ENCODE measurements at places on chromosomes 4 and X.

DNA sequence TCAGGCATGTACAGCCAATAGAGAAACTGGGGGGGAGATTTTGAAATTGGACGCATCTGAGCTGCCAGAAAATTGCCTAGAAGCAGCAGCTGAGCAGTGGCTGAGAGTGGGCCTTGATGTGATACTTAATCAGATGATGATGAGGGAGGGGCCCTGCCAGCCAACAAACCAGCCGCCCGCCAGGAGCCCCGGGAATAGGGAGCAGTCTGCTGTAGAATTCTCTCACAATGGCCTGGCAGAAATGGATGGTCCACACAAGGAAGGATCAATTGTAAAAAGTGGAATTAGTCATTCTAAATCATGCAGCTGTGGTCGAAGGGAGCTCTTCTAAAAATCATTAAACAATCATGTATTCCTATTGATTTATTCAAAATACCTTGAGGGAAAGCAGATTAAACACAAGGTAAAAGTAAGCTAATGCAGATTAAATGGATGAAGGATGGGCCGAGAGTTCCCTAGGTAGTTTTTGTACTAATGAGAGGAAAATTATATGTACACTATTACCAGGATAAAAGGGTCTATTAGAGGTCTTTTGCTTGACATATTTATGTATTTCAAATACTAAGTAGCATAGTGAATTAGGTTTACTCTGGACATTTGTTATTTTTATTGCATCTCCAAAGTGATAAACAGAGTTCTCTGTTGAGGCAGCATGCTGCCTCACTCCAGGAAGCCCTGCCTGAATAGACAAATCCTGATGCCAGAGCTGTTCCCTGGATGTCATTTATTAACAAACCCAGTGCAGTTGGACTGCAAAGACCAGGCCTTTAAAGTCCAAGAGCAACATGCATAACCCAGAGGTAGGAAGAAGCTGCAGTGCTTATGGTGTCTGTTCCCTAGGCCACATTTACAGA, 91.3 kb downstream of the NKX6-1 start:
- DNase-seq: no peak

DNA sequence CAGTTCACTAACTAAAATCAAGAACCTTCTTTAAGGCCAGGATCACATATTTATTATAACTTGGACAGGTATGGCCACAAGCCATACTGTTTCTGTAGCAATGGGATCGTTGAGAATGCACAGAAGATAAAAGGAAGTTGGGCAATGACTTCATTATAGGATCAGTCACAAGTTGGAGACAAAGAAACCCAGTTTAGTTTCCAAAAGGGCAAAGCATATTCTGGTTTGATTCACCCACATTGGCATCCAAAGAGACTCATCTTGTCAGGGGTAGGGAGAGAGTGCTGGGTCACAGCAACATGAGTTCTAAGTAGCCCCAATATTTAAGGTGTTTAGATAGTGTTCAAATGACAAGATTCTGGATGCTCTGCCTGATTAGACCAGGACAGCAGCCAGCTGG, 317.1 kb upstream of the GALNT7 start:
- no peak for DNase-seq

- no peak for DNase-seq
These were observed 23.8 kb upstream of the CYP4V2 start for GRCh38 chr4:186167605-186168004.

DNA sequence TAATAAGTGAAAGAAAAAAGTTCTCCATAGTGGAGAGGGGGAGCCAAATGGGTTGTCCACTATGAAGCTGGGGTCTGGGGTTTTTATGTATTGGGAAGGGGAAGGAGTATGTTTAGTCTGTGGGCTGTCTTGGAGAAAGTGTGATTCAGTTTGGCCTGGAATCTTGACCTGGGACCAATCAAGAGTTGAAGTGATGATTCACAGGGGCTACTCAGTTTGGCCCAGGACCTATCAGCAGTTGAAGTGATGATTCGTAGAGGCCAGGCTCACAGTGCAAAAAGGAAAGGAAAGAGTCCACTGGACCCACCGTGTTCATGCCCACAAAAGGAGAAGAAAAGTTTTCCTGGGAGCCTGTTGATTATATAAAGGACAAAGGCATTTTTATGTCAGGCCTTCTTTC, 47.3 kb upstream of the RAB9B start:
- no peak for DNase-seq

DNA sequence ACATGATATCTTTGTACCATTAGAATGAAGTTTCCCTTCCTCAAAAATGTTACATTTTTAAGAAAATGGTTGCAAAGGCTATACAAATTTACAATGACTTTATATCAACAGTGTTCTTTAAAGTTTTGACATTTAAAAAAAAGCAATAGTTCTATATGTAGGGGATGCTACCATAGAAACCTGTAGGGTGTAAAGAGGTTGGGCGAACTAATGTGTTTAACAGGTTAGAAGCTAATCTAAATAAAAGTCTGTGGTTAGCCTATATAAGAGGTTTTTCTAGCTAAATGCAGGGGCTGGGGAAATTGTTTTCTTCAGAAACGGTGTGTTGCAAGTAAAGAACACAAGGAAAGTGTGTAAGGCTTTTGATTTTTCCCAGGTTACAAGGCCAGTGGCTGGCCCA, 73.3 kb downstream of the GBA3 start:
- no peak for DNase-seq

DNA sequence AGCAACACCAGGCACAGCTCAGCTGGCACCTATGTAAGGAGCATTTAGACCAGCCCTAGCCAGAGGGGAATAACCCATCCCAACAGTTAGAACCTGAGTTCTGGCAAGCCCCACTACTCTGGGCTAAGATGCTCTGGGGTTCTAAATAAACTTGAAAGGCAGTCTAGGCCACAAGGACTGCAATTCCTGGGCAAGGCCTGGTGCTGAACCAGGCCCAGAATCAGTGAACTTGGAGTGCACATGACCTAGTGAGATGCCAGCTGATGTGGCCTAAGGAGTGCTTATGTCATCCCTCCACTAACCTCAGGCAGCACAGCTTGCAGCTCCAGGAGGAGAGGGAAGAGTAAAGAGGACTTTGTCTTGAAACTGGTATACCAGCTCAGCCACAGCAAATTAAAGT, 7.6 kb upstream of the PRRG3 start:
- no peak for DNase-seq

DNA sequence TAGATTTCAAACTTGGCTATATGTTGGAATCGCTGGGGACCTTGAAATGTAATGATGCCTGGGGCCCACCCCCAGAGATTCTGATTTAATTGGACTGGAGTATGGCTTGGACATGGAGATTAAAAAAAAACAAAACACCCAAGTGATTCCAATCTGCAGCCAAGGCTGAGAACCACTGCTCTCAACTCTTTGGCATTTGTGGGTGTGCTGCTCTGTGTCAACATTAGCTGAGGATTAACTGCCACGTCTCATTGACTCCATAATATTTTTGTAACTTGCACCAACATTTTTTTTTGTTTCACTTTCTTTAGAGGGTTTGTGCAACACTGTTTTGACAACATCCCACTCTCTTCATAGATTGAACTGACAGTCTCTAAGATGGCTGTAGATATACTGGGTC, 41.1 kb upstream of the PDK3 start:
- no peak for DNase-seq

DNA sequence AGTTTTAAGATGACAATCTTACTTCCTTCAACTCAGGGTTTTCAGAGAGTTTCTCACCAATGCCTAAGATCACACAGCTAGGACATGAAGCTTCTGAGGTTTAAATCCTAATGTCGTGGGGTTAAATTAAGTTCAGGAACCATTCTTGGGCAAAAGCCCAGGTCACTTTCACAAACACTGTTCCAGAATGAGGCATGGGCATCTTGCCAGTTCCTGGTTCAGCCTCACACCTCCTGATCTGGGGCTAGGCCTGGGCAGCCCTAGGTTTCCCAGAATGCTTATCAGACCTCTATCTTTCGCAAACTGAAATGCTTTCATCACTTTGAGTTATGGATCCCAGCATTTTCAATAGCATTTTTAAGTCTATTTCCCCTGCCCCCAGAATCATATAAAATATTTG, 224.8 kb upstream of the EDA2R start:
- DNase-seq: no peak

DNA sequence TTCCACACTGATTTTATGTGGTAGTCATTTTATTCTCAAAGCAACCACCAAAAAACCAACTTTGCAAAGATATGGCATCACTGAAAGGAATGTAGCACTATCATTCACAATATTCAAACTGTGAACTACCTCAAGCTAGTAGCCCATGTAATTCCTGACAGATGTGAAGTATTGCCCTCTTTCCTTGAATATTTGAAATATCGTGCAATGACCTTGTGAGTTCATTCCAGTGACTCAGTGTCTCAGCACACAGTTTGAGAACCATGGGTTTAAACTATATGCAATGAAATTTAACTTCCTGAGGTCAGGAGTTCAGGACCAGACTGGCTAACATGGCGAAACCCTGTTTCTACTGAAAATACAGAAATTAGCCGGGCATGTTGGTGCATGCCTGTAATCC, 20.9 kb upstream of the IQCM start:
- DNase-seq: no peak

- no peak for DNase-seq
These were observed 259.7 kb downstream of the DCHS2 start for GRCh38 chr4:154231806-154232478.

DNA sequence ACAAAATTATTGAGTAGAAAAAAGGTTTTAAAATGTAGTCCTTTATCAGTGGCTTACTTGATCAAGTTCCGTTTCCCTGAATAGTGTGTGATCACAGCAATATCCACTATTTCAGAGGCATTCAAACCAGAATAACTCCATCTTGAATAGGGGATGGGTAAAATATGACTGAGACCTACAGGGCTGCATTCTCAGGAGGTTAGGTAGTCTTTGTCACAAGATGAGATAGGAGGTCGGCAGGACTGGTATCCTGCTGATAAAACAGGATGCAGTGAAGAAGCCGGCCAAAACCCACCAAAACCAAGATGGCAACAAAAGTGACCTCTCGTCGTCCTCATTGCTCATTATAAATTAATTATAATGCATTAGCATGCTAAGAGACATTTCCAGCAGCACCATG, 24.7 kb downstream of the TSPAN6 start:
- no peak for DNase-seq

- DNase-seq: no peak
These were observed 201.6 kb downstream of the QDPR start for GRCh38 chr4:17310269-17310652.

Data from omental fat pad (tissue), 4 donors.